ENCODE measurements at places on chromosomes 12 and 14.

GRCh38 chr12:120067084-120067869, 49.3 kb downstream of the RAB35 start:
- no peak for DNase-seq

DNA sequence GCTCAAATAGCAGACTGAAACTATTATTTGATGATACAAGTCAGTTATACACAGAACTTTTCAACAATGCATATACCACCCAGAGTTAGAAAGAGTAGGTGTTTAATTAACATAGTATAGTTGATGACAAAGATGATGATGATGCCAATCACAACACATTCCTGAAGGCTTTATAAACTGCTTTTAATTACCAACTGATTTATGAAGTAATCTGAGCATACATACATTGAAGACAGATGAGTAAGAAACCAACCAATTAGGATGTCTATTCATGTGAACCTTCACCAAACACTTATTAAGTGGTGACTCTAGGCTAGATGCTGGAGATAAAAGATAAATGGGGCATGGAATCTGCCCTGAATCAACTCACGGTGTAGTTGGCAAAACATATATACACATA, 600.9 kb upstream of the FLRT2 start:
- DNase-seq = no peak

GRCh38 chr14:65303899-65304222, 108.7 kb upstream of the FUT8 start:
- DNase-seq = no peak

- DNase-seq = no peak
Measured at GRCh38 chr12:110244829-110245228, 36.2 kb upstream of the ATP2A2 start.

GRCh38 chr14:65780566-65780965, 368.0 kb downstream of the FUT8 start:
- DNase-seq = no peak

DNA sequence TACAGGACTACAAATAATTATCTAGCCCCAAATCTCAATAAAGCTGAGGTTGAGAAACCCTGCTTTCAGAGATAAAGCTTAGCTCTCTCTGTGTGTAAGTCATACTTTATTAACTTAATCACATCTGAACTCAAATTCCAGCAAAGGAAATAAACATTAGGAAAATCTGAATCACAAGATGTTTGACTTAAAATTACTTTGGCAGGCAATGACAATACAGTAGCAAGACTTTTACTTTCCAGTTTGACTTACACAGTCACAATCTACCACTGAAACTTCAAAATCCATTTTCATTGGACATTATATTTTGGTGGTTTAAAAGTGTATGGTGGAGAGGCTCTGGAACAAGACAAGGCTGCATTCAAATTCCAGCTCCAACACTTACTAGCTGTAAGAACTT, 11.4 kb downstream of the TMEM116 start:
- peak; percentile 57 for DNase-seq

GRCh38 chr12:120620624-120621023, 19.8 kb upstream of the CABP1 start:
- DNase-seq = no peak

GRCh38 chr12:44972746-44973421, 78.0 kb downstream of the DBX2 start:
- DNase-seq = peak; percentile 14

- DNase-seq = no peak
Measured at GRCh38 chr14:21874946-21875345, 201.3 kb upstream of the OR4E1 start.

DNA sequence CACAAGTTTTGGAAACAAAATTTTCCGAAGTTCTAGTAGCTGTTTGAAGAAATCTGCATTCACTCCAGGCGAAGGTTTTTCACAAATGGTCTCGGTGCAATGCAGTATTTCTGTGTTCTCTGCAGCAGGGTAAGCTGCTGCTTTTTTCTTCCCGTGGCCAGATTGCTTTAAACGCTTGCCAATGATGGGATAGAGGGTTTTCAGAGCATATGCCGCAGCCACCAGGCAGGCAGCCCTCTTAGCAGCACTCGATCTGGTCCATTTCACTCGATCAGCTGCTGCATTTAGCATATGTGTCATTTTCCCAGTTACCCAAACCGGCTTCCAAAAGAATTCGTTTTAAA, 315 bp downstream of the ABCD2 start:
- no peak for DNase-seq

DNA sequence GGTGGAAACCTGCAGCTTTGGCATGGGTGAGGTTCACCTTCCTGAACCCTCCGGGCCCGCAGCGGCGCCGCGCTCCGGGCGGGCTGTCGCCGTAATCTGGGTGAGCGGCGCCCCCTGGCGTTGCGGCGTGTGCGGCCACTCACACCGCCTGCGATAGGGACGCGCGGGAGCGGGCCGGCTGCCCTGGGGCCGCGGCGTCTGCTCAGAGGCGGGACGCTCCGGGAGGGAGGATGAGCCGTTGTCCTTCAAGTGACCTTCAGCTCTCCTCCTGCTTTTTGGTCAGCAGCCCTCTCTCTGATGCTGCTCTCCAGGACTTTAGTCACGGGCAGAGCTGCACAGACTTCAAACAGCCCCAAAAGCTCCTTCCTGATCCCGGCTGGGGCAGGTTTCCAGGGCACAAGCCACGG, 211.7 kb upstream of the FKBP4 start:
- DNase-seq = peak; percentile 51

DNA sequence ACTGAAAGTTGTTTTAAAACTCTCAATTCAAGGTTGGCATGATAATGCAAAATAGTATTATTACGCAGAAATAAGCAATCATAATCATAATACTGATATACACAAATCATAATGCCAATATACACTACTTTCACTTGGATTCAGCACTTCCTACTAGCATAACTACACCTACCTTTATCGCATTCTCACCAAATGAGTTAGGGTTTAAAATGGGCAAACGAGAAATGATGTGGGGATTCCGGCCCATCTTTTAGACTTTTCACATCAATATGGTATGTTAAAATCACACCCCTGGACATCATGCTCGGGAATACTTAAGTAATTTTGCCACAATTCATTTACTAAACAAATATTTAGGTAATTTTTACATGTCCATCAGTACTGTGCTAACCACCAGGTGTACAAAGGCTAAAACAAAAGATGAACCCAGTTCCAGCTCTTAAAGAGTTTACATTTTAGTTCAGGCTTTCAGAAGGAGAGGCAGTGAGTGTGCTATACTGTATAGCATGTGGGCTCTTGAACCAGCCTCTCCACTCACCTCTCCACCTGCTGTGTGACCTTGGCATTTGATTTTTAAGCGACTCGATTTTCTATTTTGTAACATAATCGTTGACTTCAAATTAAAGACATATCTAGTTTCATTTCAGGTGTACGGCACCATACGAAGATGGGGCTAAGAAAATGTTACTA, 1.1 kb upstream of the USP15 start:
- no peak for DNase-seq

DNA sequence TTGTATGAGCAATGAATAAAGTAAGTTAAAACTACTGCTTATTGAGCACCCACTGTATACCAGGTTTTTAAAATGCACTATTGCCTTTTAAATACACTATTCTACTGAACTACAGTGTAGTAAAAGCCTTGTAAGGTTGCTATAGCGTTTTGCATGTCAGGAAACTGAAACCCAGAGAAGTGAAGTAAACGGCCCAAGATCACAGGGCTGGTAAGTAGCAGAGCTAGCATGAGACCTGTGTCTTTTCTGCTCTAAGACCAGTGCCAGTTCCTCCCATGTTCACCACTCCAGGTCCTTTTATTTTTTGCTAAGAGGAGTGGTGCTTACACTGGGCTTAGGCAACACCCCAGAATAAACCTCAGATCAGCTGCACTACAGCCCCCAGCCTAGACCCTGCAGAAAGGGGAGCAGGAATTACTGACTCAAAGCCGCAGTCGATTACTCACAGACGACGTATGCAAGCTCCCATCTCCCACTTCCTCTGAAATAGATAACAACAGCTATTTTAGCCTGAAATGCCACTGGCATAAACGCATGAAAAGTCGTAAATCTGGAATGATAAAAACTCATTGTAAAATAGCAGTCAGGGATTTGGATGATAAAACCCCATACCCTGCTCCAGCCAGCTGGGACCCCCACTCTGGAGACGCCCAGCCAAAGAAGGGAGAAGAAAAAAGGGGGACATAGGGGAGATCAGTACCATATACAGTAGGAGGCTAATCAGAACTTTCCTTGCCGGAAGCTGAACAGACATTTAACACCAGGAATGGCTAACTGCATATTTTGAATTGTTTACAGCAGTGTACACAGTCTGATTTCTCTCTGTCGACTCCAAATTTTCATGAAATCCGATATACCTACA, 108.3 kb downstream of the NUAK1 start:
- peak; percentile 92 for DNase-seq

GRCh38 chr14:89435892-89436656, 19.0 kb upstream of the FOXN3 start:
- DNase-seq = no peak

- no peak for DNase-seq
Measured at GRCh38 chr12:98403936-98404335, 111.5 kb upstream of the TMPO start.

GRCh38 chr14:69077841-69078240, 75.1 kb downstream of the DCAF5 start:
- DNase-seq = peak; percentile 85

- no peak for DNase-seq
Measured at GRCh38 chr12:105935981-105936380, 202.8 kb downstream of the NUAK1 start.

DNA sequence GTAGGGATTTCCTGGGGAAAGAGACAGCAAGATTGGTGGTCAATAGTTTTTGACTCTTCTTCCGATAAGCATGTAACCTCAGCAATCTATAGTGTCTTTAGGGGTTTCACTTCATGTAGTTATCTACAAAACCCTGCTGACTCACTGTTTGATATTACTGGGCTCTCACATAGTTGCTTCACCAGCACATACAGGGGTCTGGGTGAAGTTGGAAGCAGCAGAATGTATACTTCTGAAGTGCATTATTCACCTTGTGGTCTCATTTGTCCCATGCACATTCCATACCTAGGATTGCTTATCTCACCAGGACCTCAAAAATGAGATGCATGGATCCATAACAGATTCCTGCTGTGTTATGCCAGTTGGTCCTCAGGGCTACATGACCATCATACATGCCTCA, 280.0 kb downstream of the LRIG3 start:
- DNase-seq = peak; percentile 19

GRCh38 chr14:61444215-61444768, 122.9 kb downstream of the PRKCH start:
- DNase-seq = no peak

DNA sequence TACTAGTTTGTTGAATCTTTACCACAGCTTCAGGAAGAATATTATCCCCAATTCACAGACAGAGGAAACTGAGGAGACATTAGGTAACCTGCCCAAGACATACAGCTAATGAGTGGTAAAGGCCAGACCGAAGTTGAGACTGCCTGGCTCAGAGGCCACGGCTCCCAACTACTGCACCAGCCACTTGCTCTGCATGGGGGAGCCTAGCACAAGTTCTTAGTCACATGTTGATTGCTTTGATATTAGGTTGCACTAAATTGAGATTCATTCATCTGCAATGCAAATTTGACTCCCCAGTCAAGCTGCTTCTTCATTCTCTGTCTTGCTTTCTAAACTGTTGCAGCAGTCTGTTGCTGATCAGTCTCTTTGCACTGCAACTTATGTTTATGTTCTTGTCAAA, 25.9 kb upstream of the POLR3B start:
- no peak for DNase-seq

GRCh38 chr12:105106621-105107020, 910 bp upstream of the WASHC4 start:
- no peak for DNase-seq

- no peak for DNase-seq
Measured at GRCh38 chr14:104700225-104700651, 10.8 kb downstream of the INF2 start.

DNA sequence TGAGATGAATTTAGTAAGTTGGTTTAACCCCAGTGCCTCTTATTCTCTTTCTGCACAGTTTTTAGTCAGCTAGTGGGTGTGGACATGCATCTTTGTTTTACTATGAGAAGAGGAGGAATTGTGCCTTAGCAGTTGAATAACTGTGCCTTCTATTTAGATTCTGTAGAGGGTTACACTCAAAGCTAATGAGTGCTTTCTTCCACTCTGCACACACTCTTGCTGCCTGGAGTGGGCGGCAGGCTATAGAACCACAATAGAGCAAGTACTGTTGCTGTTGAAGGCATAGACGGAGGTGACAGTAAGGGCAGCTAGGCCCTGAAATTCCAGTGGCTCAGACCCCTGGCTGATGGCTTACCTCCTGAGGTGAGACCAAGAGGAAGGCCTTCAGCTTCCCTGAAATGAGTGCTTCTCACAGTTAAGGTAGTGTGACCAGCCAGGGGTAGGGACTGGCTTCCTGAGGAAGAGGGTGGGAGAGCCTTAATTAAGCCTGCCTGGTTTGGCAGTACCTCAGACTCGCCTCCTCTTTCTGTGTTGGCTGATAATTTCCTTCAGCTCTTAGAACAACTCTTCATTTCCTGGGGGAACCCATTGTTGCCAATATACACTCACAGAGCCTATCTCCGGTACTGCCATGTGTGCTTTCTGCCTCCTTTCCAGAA, 24.7 kb downstream of the SUSD6 start:
- no peak for DNase-seq

DNA sequence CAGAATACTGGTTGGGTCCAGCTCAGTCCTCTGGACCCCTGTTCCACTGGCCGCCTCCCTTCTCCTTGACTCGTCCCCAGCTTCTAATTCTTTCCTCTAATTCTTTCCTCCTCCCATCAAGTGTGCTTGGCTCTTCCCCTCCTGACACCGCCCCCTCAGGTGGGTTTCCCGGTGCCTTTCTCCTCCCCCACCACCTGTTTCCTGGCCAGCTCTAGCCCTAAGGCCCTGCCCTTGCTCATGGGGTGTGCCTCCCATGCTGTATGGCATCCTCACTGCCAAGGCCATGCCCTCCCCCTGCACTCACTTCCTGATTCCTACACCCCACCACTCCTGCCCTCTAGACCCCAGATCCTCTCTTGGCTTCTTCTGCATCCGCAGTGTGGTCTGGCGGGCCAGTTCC, 12.1 kb upstream of the EML1 start:
- no peak for DNase-seq

GRCh38 chr12:97756741-97757140, 294.1 kb downstream of the RMST start:
- DNase-seq = no peak

Data from fibroblast of the aortic adventitia (primary cell).